ENCODE measurements at places on chromosomes 4 and X.

GRCh38 chrX:38052096-38052495 is 45.7 kb downstream of the SYTL5 start:
- H3K27me3 ChIP-seq: no peaks in the 10 kb centered on the region
- no peak overlapping the region for H3K4me3 ChIP-seq
- H3K4me1 ChIP-seq: no peaks in the 10 kb centered on the region
- H3K36me3 ChIP-seq: no peaks in the 10 kb centered on the region
- no peak overlapping the region for H3K27ac ChIP-seq

GRCh38 chr4:88033309-88033708 is 25.9 kb downstream of the PKD2 start:
- H3K4me1 ChIP-seq: no peaks in the 10 kb centered on the region
- no peaks in the 10 kb centered on the region for H3K27me3 ChIP-seq
- H3K4me3 ChIP-seq: no peak overlapping the region
- no peak overlapping the region for H3K27ac ChIP-seq
- peak; percentile 11 for DNase-seq

GRCh38 chr4:151901631-151902030 is 140.8 kb upstream of the GATB start:
- no peaks in the 10 kb centered on the region for H3K4me1 ChIP-seq
- no peaks in the 10 kb centered on the region for H3K27me3 ChIP-seq
- no peaks in the 10 kb centered on the region for H3K36me3 ChIP-seq
- no peak overlapping the region for H3K27ac ChIP-seq

DNA sequence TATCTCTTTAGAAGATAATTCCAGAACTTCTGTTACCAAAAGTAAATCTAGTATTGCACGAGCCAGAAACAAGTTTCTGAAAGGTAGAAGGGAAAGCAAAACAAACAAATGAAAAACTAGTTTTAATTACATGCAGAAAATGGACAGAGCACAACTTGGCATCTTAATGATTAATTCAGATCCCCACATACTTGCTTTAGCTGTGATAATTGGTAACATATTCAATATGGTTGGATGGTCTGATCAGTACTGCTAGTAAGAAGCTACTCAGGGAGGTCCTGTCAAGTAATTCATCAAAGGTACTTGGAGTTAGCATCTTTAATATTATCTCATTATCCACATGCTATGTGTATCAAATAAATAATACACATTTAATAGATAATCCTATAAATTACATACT is 204.3 kb downstream of the TRAM1L1 start:
- no peaks in the 10 kb centered on the region for H3K36me3 ChIP-seq
- no peaks in the 10 kb centered on the region for H3K4me1 ChIP-seq
- H3K27me3 ChIP-seq: no peaks in the 10 kb centered on the region
- DNase-seq: no peak
- no peak overlapping the region for H3K27ac ChIP-seq
- H3K4me3 ChIP-seq: no peak overlapping the region

DNA sequence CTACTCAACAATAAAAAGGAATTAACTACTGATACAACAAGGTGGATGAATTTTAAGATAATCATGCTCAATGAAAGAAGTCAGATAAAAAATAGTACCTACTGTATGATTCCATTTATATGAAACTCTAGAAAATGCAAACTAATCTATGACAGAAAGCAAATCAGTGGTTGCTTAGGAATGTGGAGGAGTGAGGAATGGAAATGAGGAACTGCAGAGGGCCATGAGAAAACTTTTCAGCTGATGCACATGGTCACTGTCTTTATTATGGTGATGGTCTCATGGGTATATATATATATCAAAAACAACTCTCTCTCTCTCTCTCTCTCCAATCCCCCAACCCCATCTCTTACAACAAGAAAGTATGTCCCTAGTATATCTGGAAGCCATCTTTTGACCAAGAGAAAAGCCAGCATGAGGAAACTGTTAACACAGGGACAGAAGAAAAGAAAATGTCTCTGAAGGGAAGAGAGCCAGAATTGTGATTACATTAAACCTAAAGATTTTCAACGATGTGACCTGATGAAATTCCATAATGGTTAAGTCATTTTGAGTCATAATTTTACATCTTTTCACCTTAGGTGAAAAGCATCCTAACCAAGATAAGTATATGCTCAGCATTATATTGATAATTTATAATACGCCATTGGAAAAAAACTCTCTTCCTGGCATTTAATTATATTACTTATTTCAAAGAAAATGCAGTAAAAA is 8.5 kb upstream of the NFKB1 start:
- H3K4me1 ChIP-seq: peaks cover 6% of the 10 kb centered on the region
- no peaks in the 10 kb centered on the region for H3K27me3 ChIP-seq
- H3K4me3 ChIP-seq: no peak overlapping the region
- DNase-seq: no peak
- no peak overlapping the region for H3K27ac ChIP-seq

All from CD8-positive, alpha-beta memory T cell (primary cell).